ENCODE measurements at places on chromosomes 16 and 17.

- DNase-seq: peak; percentile 16
Measured at GRCh38 chr17:1179112-1179817, 516 bp downstream of the ABR start.

DNA sequence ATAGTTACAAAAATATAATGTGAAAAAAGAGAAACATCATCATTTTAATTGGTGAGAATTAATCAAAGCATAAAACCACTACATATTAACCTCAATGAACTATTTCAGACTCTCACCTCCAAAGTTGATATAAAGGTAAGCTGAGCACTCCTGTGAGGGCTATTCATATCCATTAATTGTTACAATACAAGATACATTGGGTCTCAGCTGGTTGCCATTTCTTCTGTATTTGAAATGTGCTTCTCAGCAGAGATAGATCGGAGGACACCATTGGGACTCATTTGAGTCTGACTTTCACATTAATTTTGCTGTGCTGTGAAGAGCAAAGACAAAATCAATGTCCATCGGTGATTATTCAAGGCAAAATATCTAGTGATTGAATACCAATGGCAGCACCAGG, 459.5 kb upstream of the GOT2 start:
- no peak for DNase-seq

GRCh38 chr17:27530764-27531391, 74.6 kb downstream of the KSR1 start:
- peak; percentile 62 for DNase-seq

DNA sequence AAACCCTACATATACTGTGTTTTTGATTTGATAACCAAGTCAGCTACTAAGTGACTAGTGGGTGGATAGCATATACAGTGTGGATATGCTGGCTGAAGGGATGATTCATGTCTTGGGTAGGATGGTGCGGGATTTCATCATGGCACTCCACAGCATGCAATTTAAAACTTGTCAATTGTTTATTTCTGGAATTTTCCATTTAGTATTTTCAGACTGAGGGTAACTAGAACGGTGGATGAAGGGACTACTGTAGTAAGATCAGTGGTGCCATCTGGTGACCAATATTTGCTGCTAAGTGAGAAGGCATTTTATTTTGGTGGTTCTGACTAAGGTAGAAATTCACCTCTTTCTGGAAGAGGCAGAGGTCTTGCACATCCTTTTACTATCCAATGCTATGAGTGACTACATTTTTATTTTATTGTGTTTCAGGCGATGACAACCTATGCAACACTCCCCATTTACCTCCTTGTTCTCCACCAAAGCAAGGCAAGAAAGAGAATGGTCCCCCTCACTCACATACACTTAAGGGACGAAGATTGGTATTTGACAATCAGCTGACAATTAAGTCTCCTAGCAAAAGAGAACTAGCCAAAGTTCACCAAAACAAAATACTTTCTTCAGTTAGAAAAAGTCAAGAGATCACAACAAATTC, 3.1 kb downstream of the CDC6 start:
- peak; percentile 39 for DNase-seq

- DNase-seq: no peak
Measured at GRCh38 chr17:12070561-12070960, 49.9 kb downstream of the MAP2K4 start.

DNA sequence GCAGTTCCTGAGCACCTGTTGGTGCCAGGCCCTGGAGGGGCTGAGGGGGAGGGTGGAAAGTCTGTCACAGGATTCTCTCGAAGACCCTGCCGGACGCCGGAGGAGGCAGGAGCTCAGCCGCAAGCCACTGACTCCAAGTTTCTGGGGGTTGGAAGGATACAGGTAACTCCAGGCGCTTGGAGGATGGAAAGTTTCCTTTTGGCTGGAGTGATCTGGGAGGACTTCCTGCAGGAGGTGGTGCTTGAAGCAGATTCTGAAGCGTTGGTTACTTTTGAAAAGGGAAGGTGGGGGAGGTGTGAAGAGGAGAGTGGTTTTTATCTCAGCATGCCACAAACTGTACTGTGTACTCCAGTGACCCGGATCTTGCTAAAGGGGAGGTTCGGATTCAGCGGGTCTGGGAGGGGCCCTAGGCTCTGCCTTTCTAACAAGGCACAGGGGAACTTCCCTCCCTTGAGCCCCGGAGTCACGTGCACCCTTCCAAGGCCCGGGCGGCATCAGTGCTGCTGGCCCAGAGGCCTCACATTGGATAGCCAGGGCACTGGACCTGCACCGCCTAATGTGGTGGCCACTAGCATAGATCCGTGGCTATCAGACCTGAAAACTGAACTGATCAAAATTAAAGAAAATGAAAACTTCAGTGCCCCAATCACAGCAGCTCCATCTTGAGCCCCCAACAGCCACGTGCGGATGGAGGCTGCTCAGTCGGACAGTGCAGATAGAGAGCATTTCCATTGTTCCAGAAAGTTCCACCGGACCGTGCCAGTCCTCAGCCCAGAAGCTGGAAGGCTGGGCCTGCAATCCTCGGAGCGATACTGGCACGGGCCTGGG, 42.2 kb upstream of the GSE1 start:
- peak; percentile 39 for DNase-seq

DNA sequence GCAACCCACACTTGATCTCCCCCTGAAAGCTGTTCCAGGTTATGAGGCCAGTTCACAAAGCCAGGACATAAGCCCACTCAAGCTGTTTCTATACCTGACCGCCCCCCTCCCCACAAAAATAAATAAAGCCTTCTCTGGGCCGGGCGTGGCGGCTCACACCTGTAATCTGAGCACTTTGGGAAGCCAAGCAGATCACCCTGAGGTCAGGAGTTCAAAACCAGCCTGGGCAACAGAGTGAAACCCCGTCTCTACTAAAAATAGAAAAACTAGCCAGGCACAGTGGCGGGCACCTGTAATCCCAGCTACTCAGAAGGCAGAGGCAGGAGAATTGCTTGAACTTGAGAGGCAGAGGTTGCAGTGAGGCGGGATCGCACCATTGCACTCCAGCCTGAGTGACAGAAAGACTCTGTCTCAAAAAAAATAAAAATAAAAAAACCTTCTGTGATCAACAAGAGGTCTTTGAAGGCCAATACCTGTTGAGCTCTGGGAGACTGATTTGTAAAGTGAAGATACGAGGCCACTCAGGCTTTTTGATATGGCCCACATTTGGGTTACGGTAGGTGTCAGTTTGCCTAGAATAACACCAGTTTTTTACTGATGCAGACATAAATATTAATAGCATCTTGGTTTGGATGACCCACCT, 2.2 kb downstream of the KDM8 start:
- DNase-seq: no peak

- no peak for DNase-seq
Measured at GRCh38 chr17:7042501-7043181, 1.3 kb downstream of the SLC16A11 start.

GRCh38 chr17:53934931-53935330, 112.2 kb downstream of the KIF2B start:
- no peak for DNase-seq

GRCh38 chr16:65745-66144, 6.7 kb downstream of the RHBDF1 start:
- peak; percentile 83 for DNase-seq

DNA sequence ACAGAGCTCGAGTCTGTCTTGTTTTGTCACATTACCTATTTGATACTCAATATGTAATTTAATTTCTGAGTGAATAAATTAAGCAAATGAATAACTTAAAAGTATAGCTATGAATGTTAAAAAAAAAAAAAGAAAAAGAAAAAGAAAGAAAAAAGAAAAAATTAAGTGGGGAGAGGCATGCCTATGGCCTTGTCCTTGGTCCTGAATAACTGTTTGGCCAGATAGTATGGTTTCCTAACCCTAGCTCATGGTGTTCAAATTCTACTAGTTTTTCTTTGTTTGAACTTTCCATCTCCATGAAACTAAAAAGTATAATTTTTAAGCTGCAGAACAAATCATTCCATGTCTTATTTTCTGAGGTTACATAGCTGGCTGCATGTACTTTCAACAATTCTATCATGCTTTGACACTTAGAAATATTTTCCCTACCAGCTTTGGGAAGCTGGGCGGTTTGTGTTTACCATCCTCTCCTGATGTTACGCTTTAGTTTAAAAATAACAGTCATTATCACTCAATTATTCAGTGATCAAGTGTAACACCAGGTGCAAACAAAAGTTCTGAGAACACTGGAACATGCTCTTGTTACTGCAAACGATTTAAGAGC, 31.8 kb downstream of the TOX3 start:
- DNase-seq: peak; percentile 75

DNA sequence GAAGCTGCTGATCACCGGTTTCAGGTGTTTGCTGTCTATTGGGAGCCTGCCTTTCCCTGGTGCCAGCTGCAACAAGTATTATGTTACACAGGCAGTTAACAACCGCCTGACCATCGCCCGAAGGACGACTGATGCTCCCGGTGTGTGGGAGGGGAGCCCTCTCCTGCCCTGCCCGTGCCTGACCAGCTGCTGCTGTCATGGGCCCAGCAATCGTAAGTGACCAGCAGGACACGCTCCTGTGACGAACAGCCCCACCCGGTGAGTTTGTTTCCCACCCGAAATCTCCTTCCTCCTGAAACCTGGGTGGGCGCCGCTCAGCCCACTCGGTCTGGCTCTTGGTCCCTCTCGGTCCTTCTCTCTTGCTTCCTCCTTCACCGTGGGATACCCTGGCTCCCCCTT, 17.9 kb upstream of the UBE2I start:
- peak; percentile 93 for DNase-seq

GRCh38 chr16:28863929-28864793, 518 bp downstream of the SH2B1 start:
- DNase-seq: no peak
